ENCODE measurements at places on chromosomes 1 and 21.

GRCh38 chr1:2239384-2239985 lies 11.4 kb downstream of the SKI start:
- DNase-seq: no peak

DNA sequence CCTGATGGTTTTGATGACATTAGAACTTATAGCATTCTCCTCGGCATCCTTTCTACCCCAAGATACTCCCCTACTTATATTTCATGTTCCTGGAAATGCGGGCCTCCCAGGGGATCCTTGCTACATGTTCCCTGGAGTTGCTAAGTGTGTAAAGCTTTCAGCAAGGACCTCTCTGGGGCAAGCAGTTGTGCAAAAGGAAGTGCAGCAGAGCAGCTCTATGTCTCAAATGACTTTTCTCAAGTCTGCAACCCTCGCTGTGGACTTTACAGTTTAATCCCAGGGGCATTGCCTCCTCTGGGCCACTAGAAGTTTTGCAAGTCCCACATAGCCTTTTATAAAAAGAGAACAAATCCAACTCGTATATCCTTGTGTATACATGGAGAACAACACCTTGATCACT lies 20.8 kb upstream of the MNDA start:
- no peak for DNase-seq

- DNase-seq: no peak
These were observed 62.5 kb downstream of the KIAA0040 start for GRCh38 chr1:175129997-175130648.

DNA sequence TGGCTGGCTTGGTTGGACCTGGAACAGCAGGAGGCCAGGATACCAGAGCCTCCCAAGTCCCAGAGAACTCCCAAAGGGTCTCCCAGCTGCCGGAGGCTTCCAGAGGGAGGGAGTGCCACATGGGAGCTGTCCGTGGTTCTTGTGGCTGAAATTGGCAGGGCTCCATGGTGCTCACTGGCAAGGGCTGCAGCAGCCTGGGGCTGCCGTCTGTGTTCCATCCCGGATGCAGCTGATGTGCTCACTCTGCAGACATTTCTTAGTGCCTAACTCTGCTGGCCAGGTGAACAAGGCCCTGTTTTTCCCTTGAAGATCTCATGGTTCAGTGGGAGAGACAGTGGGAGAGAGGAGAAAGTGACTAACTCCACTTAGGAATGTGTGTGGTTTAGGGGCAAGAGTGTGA lies 261.1 kb downstream of the CAMTA1 start:
- no peak for DNase-seq

- DNase-seq: peak; percentile 69
These were observed 1.1 kb upstream of the LCK start for GRCh38 chr1:32249831-32250525.

GRCh38 chr1:61238359-61238665 lies 156.0 kb downstream of the NFIA start:
- DNase-seq: no peak

DNA sequence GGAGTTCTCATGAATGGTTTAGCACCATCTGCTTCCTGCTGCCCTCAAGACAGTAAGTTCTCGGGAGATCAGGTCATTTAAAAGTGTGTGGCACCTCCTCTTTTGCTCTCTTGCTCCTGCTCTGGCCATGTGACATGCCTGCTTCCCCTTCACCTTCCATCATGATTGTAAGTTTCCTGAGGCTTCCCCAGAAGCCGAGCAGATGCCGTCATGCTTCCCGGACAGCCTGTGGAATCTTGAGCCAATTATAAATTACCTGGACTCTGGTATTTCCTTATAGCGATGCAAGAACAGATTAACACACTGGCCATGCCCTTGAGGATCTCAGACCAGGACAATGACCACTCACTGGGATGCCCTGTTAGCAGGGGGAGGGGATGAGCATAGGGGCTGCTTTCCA lies 212.3 kb downstream of the MATN1 start:
- no peak for DNase-seq
